ENCODE measurements at places on chromosomes 7 and 10.

DNA sequence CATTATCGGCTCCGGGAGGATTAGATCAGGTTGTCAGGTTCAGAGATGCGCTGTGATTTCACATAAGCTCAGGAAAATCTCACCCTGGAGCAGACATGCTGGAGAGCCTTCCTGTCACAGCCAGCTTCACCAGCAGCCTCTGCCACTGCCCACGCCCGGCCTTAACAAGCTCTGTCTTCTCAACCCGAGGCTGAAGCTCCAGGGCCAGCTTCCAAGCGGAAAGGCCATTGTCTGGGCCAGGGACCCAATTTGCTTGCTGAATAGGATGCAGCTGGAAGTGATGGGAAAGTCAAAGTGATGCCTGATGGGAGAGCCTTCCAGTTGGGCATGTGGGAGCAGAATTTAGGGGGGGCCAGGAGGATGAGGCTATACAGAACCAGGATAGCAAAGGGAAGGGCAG is 36.3 kb downstream of the C10orf105 start:
- no peak for DNase-seq

- DNase-seq, result no peak
These were observed 32.8 kb upstream of the PHF14 start for GRCh38 chr7:10940704-10941355.

DNA sequence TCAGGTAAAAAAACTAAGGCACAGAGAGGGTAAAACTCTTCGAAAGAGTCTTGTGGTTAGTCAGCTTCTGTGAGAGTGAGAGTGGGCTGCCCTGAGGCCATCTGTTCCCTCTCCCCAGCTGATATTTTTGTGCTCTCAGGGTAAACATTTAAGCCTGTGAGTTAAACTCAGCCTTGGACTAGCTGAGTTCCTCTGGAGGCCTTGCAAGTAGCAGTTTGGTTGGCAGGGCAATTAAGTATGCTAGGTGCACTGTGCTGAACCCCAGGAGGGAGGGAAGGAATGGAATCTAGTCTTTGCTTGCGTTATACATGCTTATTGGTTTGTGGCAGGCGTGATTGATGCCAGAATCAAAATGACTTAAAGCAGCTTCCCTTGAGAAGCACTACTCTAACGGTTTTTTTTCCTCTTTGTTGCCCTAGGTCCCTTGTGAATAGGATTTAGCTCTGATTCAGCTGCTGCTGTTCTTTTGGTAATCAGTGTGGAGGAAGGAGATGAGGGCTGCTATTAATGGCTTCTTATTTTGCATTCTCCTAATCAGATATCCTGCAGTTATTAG is 140.2 kb downstream of the AUTS2 start:
- DNase-seq, result no peak

GRCh38 chr7:151682831-151683614 is 163.3 kb upstream of the RHEB start:
- no peak for DNase-seq

- no peak for DNase-seq
These were observed 876 bp downstream of the GNAI1 start for GRCh38 chr7:80135309-80136104.

GRCh38 chr10:3342771-3343170 is 170.2 kb upstream of the PITRM1 start:
- no peak for DNase-seq

- no peak for DNase-seq
These were observed 1.2 kb upstream of the ZEB1 start for GRCh38 chr10:31317652-31318381.

DNA sequence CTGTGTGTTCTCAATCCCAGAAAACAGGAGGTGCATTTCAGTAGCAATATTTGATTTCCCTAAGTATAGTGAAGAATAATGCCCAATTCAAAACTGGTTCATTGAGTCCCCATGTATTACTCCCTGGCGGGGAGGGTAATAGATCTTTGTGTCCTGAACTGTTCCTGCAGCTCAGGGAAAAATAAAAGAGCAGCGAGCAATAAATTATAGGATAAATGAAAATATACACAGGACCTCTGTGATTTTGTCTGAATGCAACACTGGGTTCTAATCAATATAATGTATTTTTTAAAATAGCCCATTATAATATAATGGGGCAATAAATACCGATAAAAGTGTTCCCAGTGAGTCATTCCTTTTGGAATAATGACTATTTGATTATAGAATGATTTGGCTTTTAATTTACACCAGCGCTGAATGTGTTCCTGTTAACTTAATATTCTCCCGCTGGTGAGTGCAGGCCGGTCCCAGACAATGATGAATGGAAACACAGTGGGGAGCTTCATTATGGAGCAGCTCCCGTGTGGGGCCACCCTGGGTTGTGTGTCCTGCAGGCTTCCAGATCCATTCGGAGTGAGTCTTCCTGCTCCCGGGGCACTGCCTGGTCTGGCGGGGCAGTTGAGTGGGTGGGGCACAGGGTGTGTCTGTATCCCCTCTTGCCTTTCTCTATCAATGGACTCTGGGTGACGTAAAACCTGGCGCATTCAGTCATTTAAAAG is 263.1 kb downstream of the ACTR3B start:
- no peak for DNase-seq

GRCh38 chr7:94417306-94417705 is 22.6 kb downstream of the COL1A2 start:
- DNase-seq, result no peak

GRCh38 chr7:105021967-105022366 is 8.0 kb downstream of the KMT2E start:
- no peak for DNase-seq

DNA sequence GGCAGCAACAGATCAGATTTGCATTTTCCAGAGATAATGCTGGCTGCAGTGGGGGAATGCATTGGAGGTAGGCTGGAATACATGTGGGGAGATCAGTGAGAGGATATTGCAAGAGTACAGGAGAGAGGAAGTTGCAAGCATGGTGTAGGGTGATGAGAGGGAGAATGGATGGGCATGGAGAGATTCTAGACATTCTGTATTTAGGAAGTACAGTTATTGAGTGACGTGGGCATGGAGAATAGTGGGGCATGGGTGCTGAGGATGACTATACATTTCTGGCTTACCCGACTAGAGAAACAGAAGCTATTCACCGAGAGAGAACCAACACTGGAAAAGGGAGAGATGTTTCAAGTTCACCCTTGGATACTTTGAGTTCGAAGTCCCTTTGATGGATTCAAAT is 116.9 kb upstream of the SVIL start:
- DNase-seq, result no peak

- peak; percentile 38 for DNase-seq
These were observed 50.3 kb upstream of the ST8SIA6 start for GRCh38 chr10:17504547-17505245.

DNA sequence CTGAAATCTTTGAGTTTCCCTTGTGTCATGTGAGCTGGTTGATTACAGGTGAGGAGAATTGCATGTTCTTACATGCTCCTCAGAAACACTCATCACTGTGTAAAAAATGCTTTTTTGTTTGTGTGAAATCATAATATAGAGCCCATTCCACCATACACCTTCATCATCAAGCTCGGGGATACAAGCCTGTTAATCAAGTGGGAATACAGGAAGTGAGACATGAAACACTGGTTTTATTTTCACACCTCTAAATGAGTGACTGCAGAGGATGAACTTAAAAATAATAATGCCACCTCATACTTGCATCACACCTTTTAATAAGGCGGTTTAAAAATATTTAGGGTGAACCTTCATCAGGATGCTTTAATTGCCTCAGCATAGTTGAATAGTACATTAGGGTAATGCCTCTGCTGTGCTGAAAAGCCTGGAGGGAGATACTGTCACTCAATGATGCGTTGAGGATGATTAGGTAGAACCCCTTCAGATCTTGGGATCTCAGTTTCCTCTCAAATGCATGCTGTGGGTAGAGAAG is 164.6 kb downstream of the AUTS2 start:
- DNase-seq, result no peak

DNA sequence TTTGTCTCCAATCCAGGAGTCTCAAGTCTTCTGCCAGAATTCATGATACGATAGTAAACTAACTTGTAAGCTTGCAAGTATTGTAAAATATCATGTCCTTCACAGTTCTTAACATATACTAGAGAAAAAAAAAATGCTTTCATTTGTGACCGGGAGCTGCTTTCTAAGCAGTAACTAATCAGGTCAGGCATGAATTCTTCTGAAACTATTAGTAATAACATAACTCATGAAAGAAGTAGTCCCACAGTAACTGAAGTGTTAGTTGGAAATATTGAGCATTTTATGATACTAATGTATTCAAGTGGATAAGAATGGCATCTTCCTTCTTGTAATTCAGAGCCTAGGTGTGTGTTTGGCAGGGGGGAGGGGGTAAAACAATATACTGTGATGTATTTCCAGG is 665.6 kb downstream of the DNAJB9 start:
- DNase-seq, result no peak

GRCh38 chr10:78904196-78904595 is 164.6 kb upstream of the ZMIZ1 start:
- DNase-seq, result no peak

DNA sequence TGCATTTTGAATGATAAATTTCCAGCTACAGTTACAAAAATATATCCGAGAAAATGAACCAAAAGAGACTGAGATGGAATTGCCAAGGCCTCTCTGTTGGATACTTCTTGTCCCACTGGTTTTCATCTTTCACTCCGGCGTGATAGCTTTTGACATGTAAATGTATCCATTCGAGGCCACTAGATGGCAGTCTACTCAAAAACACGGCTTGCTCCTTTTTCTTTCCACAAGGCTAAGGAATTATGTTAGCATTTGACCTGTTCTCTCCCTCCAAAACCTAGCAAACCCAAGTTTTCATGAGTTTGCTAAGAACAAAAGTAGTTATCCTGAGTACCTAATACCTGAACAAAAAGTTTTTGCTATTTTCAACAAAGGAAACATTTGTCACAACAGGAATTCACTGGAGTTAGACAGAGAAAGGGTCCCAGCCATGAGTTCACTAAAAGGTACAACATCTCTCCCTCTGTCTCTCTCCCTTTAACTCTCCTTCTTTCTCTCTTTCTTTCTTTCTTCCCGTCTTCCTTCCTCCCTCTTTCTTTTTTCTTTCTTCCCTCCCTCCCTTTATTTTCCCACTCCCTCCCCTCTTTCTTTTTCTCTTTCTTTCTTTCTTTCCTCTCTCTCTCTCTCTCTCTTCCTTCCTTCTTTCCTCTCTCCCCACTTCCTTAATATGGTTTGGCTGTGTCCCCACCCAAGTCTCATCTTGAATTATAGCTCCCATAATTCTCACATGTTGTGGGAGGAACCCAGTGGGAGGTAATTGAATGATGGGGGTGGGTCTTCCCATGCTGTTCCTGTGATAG is 207.9 kb upstream of the MYO3A start:
- no peak for DNase-seq

DNA sequence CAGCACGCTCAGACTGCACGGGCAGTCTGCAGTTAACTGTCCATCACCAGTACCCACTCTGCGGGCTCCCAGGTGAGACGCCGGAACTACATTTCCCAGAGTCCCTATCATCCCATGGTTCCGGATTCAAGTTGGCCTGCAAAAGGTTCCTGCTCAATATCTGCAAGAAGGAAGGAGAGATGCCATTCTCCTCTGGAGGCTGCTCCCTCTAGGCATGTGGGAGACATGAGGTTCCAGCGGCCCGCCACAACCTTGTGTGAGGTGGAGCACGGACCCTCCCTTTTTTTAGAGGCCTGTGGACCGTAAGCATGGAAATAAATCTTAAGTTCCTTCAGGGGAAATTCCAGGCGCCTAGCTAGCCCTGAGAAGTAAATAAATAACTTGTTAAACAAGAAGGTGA is 29.7 kb downstream of the NUP42 start:
- no peak for DNase-seq

DNA sequence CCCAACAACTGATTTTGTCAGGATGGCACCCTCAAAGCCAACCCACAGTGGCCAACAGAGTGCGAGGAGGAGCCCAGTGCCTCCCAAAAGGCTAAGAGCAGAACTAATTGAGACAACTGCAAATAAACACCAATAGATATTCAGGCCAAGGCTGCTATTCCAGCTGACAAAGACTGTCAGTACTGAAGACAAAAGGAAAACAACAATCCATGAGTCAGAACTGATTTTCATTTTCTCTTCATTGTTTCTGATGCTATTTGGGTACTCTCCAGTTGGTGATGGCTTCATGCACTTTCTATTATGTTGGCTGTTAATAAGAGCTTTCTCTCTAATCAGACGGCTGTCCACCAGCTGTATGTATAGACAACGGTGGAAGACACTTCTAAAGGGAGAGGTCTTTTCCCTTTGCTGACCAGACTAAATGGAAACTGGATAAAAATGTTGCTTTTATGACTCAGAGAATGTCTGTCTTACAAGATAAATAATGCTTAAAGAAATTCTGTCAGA is 515.9 kb downstream of the PARD3 start:
- no peak for DNase-seq

GRCh38 chr10:120266022-120266421 is 191.0 kb upstream of the PLPP4 start:
- no peak for DNase-seq

DNA sequence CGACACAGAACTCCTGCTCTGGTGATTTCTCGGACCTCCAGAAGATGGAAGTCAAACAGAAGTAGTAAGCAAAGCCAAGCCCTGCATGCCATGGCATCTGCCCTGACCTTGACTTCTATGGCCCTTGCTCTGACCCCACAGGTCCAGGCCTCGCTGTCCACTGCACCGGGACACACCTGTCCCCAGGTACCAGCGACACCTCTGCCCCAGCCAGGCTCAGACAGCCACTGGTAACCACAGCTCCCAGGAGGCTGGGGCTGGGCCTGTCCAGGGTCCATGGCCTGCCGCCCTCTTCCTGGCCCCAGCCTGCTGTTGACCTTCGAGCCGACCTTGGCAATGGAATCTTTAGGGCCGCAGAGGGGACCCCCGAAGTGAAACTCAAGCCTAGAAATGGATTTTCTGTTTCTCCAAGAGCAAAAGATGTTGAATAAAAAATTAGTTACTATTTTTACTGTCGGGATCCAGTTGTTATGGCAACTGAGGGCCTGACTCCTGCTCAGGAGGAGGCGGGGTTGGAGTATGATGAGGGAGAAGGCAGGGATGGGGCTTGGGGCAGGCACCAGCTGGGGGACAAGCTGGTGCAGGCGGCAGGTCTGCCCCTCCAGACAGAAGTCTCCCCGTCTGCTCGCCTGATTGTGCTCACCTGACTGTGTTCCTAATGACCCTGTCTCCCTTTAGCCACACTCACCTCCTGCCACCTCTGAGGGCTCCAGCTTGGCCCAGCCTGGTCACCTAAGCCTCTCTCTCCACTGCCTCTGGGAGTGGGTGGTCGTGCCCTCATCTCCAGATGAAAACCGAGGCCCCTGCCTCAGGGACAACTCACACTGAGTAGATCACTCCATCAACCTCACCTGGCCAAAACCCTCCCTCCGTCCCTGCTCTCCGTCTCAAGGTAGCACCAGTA is 4.1 kb upstream of the MMD2 start:
- no peak for DNase-seq

GRCh38 chr7:25037325-25037724 is 57.3 kb upstream of the OSBPL3 start:
- no peak for DNase-seq

- no peak for DNase-seq
These were observed 1.4 kb downstream of the FBXW4 start for GRCh38 chr10:101693651-101693977.
